ENCODE measurements at places on chromosomes 4 and X.

GRCh38 chr4:182748283-182748682 lies 168.9 kb downstream of the DCTD start:
- no peak for DNase-seq

GRCh38 chr4:19659101-19659500 lies 592.6 kb upstream of the SLIT2 start:
- no peak for DNase-seq

GRCh38 chrX:10741550-10741949 lies 121.2 kb upstream of the MID1 start:
- no peak for DNase-seq

DNA sequence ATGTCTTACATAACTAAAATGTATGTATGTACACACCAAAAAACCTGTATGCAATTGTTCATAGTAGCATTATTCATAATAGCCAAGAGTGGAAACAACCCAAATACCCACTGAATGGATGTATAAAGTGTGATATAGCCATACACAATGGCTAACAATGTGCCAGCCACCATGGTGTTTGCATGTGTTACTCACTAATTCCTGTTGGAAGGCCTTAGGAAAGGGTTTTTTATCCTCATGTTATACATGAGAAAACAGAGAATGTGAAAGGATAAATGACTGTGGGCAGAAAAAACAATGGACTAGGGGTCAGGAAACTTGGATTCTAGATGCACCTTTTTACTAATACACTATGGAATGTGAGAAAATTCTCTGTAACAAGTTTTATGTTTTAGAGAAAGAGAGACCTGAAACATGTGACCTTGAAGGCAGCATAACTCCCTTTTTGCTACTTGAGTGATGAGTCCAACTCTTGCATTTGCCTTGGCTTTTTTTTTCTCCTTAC lies 55.7 kb downstream of the TIGD2 start:
- DNase-seq: no peak

GRCh38 chr4:82335043-82335442 lies 38.7 kb downstream of the HNRNPD start:
- DNase-seq: no peak

GRCh38 chr4:1746265-1746691 lies 25.0 kb downstream of the TACC3 start:
- peak; percentile 82 for DNase-seq

- DNase-seq: no peak
Observed at GRCh38 chr4:139659735-139660424, 5.7 kb upstream of the MGST2 start.

DNA sequence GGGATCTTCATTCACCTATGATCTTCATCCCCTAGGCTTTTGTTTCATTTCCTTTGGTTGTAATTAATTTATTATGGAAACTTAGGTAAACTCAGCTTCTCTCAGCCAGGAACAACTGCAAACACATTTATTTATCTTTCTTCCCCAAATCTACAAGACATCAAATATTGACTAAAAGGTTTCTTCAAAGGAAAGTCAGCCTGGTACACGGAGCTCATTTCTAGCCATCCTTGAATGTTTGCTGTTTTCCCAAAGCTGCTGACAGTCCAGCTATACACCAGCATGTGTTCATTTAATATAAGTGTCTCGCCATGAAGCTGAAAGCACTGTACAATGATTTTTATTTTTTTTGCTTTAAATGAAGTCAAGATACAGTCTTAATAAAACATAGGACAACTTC lies 16.8 kb downstream of the RBM47 start:
- DNase-seq: no peak

- no peak for DNase-seq
Observed at GRCh38 chr4:124409044-124409443, 303.5 kb downstream of the ANKRD50 start.

- no peak for DNase-seq
Observed at GRCh38 chr4:15042529-15043167, 40.4 kb downstream of the CPEB2 start.

- DNase-seq: no peak
Observed at GRCh38 chr4:145788755-145789154, 108.8 kb downstream of the C4orf51 start.

GRCh38 chr4:52748432-52748831 lies 2.8 kb downstream of the ERVMER34-1 start:
- DNase-seq: no peak

DNA sequence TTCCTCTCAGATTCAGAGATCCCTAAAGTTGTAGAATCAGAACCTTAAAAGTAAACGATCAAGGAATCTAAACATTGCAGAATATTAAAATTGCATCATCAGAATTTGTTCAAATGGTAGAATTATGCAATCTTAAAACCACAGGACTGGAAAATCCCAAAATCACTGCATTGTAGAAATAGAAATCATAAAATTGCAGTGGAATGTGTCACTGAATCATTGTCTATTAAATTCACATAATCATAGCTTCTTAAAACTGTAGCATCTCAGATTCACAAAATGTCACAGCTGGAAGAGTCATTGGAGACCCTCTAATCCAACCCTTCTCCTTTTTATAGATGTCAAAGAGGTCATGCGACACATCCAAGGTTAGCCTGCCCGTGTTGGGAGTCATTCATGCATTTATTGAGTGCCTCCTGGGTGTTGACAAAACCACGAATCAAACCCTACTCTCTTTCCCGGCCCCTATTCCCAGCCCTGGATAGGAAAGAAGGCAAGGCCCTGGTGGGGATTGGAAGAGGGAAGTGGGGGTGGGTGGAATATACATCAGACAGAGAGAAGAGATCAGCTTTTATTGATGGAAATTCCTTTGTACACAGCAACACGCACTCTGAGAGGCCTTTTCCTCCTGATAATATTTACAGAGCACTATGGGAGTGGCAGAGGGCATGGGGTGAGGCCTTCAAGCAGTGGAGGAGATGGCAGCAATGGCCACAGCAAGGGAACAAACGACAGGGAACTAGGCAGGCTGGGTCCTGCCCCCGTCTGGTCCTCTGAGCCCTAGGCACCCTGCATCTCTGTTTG lies 15.4 kb downstream of the IQSEC2 start:
- DNase-seq: no peak

DNA sequence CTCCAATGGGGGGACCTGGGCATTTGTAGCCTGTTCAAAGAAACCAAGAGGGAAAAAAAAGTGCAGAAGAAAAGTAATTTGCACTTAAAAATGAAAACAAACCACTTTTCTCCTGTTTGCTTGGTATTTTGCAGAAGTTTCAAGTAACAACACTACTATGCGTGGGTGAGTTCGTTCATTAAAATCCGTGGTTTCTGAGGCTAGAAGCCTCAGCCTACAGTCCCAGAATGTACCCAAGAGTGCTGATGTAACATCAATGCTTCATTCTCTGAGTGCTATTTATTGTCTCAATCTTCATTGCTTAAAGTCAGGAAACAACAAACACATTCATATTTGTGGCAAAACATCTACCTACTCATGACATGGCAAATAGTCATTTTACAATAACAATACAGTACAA lies 29.2 kb downstream of the LGI2 start:
- no peak for DNase-seq

GRCh38 chrX:40082447-40083119 lies 15.2 kb downstream of the BCOR start:
- DNase-seq: no peak

DNA sequence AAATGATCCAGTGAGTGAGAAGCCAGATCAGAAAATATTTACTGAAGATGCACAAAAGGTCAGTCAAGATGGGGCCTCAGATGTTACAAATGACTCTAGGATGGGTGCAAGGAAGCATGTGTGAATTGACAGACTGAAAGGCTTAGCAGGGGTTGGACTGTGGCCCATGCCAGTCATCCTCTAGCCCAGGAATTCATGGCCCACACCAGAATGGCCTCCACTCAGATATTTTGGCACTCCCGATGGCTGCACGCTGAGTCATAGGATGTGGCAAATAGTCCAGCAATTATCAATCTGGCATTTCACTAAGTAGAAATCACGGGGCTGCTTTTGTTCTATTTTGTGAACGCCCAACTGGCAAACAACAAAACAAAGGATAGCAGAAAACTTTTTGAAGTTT lies 406.5 kb downstream of the IQCM start:
- DNase-seq: no peak

DNA sequence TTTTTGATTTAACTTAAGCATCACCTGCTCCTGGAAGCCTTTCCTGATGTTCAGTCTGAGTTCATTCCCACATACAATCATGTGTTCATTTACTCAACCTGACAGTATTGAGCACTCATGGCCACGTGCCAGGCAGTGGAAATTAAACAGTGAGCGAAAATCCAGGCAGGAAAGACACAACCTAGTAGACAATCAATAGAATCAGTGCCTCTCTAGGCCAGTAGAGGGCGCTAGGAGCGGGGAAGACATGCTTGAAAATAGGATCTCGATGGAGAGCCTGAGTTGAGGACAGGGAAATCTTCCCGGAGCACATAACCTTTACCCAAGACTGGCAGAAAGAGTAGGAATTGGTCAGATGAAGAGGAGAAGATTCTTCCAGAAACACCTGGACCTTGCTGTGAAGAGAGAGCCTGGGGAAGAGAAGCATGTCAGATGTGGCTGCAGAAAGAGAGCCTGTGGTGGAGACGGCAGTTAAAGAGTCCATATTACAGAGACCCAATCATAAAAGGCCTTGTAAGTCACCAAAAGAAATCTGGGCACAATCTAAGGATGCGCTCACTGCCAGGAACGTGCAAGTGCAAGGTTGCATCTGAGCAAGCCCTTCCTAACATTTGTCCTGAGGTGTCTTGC lies 103.5 kb downstream of the LDB2 start:
- no peak for DNase-seq

DNA sequence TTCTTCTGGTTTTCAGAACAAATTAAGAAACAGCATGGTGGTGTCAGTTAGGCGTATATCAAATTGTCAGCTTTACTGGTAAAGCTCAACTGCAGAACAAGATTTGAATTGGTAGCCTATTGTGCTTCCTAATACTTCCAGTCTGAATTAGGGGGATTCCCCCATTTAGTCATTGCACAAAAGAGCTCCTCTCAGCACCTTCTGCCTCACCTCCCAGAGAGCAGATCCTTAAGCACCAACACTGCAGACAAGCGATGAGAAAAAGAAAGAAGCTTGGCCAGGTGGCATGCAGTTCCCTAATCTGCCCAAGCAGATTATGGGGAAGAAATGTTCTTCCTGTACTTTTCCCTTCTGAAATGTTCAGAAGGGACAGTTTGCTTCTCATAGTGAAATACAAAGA lies 9.2 kb downstream of the MAP9 start:
- DNase-seq: no peak

DNA sequence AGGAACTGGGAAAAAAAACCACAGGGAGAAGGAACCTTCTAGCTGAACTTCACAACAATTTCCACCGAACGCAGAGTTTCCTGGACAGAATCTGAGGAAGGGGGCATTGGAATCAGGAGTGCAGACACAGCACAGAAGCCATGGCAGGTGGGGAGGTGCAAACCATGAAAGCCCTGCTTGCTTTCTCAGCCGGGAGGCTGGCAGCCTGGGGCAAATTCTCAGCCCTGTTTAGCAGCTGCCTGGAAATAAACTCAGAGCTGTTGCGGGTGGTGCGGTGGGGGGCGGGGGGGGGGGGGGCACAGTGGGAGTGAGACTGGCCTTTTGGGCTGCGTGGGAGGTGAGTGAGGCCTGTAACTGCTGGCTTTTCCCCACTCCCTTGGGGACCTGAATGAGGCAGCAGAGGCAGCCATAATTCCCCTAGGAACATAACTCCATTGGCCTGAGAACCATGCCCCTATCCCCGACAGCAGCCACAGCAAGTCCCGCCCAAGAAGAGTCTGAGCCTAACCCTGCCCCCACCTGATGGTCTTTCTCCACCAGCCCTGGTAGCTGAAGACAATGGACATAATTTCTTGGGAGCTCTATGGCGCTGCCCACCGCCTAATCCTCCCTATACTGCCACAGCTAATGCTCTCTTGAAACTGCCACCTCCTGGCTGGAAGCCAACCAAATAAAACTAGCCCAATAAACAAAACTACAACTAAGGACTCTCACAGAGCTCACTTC lies 176.3 kb downstream of the FAM13A start:
- DNase-seq: no peak

DNA sequence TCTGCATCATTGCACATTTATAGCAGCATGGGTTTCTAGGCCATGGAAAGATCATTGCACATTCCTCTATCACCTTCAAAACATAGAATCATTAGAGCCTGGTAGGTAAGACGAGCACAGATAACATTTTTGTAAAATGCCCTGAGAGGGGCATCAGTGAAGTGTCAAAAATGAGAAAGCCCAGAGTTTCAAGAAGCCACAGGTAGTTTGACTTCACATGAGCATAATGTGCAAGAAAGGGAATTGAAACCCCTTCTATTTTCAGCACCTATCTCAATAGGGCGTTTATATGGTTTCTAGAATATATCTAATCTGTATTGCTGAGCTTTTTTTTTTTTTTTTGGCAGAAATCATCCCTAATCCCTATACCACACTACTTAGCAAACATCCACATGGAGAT lies 2441.7 kb downstream of the ARAP2 start:
- DNase-seq: no peak

DNA sequence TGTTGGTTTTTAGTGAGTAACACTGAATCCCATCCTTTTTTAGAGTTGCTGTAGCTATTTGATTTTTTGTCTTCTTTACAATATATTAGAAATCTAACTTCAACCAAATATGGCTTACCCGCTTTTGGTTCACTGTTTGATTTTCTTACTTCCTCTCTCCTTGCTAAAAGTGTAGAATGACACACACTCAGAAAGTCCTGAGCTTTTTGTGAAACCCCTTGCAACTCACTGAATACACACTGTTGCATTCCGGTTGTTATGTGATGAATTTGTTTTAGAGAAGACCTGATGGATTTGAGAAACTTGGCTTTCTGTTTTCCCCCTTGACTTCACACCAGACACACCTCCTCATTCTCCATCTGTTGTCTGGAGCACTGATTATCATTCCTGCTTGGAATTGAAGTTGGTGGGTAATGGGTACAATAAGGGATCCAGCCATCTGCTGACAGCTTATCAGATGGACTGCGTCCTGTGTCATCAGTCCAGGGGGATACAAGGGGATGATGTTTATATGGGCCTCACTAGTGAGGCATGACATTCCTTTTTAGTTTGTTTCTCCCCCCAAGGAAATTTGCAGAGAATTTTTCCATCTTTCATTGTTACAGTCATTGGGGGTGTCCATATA lies 5.2 kb downstream of the TMEM164 start:
- no peak for DNase-seq

GRCh38 chrX:153190381-153190780 lies 11.3 kb downstream of the MAGEA1 start:
- no peak for DNase-seq

GRCh38 chr4:151139814-151140213 lies 40.4 kb downstream of the RPS3A start:
- DNase-seq: no peak
